Effector memory CD8-positive, alpha-beta T cell (primary cell): ENCODE measurements at places on chromosomes 5 and 9.

- DNase-seq: no peak
Observed at GRCh38 chr5:122780296-122780695, 5.4 kb downstream of the SNX2 start.

GRCh38 chr5:98772415-98773213, 849 bp upstream of the RGMB start:
- peak; percentile 3 for DNase-seq

GRCh38 chr5:98827161-98827560, 53.7 kb downstream of the RGMB start:
- no peak for DNase-seq

DNA sequence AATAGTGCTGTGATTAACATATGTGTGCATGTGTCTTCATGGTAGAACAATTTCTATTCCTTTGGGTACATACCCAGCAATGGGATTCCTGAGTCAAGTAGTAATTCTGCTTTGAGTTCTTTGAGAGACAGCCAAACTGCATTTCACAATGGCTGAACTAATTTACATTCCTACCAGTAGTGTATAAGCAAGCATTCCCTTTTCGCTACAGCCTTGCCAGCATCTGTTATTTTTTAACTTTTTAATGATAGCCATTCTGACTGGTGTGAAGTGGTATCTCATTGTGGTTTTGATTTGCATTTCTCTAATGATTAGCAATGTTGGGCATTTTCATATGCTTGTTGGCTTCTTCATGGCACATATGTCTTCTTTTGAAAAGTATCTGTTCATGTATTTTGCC, 308.5 kb downstream of the ARRDC3 start:
- DNase-seq: no peak

DNA sequence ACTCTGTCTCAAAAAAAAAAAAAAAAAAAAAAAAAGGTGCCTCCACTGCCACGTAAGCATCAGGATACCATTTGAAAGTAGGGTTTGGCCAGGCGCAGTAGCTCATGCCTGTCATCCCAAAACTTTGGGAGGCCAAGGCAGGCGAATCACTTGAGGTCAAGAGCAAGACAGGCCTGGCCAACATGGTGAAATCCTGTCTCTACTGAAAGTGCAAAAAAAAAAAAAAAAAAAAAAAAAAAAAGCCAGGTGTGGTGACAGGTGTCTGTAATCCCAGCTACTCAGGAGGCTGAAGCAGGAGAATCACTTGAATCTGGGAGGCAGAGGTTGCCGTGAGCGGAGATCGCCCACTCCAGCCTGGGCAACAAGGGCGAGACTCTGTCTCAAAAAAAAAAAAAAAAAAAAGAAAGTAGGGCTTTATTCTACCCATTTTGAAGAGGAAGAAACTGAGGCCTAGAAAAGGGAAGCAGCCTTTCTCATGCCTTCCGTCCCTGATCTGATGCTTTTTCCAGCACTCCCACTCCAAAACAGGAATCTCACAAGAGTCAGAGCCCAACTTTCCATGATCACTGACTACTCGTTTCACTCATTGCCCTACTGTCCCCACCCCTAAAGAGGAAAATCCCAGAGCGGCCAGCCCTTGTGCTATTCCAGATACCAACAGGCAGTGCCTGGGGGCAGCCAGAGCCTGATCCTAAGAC, 16.3 kb upstream of the CCIN start:
- no peak for DNase-seq

GRCh38 chr5:128111818-128112448, 28.4 kb downstream of the SLC12A2 start:
- no peak for DNase-seq

- no peak for DNase-seq
Observed at GRCh38 chr5:158899211-158899610, 200.5 kb downstream of the EBF1 start.

GRCh38 chr5:144451187-144451973, 280.7 kb downstream of the KCTD16 start:
- DNase-seq: no peak

GRCh38 chr9:92961627-92962302, 14.4 kb downstream of the FGD3 start:
- no peak for DNase-seq

- DNase-seq: no peak
Observed at GRCh38 chr5:6994097-6994496, 280.9 kb downstream of the TENT4A start.
